Brain (organoid and tissue), 16 donors: ENCODE measurements at places on chromosomes 2 and 18.

DNA sequence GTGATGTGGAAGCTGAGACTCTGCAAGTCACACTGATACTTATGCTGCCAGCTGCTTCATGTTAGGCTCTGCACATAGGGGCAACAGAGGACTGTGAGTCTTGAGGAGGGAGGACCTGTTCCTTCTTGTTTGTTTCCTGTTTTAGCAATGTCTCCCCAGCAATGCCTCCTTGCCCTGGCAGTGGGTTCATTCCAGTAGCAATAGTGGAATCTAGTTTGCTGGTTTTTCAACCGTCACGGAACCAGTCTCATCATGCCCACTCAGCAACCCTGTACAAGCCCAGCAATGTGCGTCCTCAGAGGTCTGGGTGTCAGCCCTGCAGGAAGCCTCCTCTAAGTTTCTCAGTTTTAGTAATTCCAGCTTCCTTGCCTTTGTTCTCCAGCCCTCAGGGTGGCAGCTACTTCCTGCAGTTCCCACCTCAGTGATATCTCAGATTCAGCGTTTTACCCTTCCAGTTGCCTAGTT is 20.5 kb upstream of the ITGB6 start:
- no peak for DNase-seq

DNA sequence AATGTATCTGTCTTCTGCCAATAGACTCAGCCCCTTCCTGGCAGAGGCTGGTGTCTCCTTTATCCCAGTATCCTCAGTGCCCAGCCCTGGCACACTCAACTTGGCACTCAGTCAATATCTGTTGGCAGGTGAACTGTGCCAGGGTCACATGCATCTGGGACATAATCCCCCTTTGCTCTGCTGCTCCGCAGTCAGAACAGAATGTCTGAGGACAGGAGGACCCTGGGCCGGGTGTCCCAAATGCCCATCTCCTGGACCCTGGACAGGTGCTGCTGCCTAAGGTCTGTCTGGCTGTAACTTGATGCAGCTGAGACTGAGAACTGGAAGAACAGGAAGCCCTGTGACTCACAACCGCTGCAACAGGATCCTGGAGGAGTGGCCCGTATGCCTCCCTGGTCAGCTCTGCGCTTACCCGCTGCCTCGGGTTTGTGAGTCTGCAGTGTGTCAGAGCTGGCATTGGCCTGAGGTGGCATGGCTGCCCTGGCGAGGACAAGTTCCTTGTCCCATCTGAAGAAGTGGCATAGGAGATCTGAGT is 11.4 kb downstream of the HK2 start:
- peak; percentile 30 for DNase-seq

- no peak for DNase-seq
Observed at GRCh38 chr2:186913870-186914269, 64.9 kb upstream of the ZSWIM2 start.

DNA sequence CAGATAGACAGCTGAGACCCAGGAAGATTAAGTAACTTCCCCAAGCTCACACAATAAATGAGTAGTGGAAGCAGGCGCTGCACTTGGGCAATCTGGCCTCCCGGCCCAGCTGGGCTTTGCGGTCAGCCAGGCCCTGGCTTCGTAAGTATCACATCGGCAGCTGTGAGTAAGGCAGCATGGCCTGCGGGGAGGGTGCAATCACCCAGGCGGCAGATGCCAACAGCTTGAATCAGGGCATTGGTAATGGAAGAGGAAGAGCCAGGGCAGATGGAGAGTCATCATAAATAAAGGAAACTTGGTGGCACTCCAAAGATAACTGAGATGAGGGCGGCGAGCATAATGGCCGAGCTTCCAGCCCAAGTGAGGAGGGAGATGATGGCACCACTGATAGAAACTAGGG is 217.9 kb upstream of the PID1 start:
- peak; percentile 26 for DNase-seq

DNA sequence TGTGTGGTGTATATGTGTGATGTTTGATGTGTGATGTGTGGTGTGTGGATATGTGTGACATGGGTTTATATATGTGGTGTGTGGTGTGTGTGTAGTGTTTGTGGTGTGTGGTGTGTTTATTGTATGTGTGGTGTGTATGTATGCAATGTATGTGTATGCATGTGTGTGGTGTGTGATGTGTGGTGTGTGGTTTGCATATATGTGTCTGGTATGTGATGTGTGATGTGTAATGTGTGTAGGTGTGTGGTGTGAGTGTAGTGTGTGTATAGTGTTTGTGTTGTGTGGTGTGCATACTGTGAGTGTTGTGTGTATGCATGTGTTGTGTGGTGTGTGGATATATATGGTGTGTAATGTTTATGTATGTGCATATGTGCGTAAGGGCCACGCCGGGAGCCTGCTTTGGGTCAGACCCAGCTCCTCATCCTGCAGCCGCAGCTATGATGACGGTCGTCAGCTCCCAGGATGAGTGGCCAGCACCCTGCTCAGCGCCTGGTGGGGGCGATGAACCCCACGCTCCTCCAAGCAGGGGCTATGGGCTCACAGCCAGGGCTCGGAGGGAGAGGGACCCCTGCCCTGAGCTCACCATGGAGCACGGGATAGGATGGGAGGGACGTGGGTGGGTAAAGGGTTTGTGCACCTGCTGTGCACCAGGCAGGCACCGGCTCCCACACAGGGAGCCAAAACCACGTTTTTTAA is 331.3 kb downstream of the EIPR1 start:
- no peak for DNase-seq

GRCh38 chr2:240514631-240515030 is 43.2 kb downstream of the ANKMY1 start:
- DNase-seq: no peak

DNA sequence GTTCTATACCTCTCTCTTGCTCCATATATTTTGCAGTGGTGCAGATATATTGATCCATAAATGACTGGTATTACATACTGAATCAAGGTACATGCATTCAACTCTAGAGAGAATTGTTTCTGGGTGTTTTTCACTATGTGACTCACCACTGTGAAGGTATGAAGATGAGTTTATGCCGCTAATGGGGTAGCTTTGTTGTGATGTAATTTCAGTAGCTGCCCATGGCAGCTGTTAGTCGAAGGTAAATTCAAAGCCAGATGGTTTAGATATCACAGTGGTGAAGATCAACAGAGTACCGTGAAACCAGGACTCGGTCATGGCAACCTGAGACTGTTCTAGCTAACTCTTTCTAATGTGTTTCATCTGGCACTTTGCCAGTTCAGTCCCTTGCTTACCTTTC is 50.4 kb downstream of the PKP4 start:
- no peak for DNase-seq

DNA sequence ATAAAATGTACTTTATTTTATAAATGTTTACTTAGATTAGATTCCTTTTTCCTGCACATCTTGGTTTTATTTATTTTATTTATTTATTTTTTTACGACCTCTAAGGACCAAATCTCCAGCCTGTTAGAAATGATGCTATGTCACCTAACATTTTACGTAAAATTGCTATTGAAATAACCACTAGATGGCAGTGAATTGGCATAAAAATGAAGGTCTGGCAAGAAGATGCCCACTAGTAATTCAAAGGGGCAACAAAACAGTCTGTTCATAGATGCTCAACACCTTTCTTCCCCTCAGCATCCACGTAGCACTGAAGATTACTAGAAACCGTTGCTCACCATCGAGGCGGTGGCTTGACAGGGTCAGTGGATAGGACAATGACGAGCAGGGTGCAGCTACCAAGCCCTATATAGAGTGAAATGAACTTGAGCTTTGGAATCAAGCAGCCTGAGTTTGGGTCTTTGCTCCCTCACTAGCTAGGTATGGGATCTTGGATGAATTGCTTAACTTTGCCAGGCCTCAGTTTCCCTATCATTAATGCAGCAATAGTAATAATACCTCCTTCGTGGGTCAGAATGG is 128.7 kb upstream of the L3MBTL4 start:
- peak; percentile 68 for DNase-seq
